ENCODE measurements at places on chromosomes 16 and 17.

DNA sequence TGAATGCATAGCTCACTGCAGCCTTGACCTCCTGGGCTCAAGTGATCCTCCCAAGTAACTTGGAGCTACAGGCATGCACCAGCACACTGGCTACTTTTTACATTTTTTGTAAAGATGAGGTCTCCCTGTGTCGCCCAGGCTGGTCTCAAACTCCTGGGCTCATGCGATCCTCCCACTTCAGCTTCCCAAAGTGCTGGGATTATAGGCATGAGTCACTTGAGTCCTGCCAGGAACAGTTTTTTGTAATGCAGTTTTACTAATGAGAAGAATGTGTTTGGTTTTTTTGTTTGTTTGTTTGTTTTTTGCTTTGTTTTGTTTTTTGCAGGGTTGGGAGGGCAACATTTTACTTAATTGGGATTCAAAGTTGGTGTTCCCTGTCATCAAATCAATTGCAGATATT is 22.2 kb downstream of the SOST start:
- DNase-seq: no peak

- DNase-seq: no peak
Observed at GRCh38 chr16:10296956-10297340, 88.9 kb upstream of the ATF7IP2 start.

- DNase-seq: no peak
Observed at GRCh38 chr16:51321251-51321650, 170.2 kb upstream of the SALL1 start.

GRCh38 chr16:87065446-87066132 is 251.6 kb downstream of the C16orf95 start:
- DNase-seq: no peak

DNA sequence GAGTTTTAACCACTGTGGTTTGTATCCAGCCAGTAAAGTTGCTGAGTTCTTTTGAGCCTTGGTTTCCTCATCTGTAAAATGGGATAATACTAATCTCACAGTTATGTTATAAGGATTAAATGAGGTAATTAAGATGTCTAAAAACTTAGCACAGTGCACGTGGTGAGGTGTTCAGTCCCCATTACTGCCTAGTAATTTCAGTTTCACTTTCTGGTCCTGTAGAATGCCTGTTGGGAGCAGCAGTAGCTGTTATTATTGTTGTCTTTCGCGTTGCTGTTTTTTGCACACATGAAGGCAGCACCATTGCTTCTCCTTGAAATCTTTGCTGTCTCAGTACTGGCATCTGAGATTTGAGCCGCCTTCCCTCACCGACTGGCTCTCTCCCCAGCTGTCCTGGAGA is 182.4 kb downstream of the DNAH9 start:
- DNase-seq: no peak

DNA sequence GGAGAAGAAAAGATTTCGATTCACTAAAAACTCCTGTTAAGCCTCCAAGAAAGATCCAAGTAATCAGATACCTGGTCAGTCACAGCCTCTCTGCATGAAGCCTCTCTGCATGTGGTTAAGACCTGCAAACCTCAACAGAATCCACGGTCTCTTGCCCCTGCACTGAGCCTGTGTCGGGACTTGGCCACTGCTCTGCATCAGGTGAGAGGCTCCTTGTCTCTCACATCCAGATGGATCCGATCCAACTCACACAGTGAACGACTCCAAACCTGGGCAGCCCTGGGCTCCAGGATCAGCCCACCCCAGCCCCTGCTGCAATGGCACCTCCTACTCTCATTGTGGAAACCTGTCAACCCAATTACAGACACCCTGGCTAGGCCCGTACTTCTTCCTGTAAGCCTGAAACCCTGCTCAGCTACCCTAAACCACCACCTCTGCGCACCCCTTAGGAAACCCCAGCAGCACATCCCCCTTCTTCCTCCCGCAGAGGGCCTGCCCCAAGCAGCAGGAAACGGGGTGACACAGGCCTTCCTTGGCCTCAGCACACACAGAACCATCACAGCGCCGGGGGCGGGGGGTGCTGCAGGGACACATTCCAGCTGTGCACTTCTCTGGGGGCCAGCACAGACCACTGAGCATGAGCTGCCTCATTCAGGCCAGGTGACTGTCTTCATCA is 129.5 kb downstream of the ANKRD11 start:
- no peak for DNase-seq

DNA sequence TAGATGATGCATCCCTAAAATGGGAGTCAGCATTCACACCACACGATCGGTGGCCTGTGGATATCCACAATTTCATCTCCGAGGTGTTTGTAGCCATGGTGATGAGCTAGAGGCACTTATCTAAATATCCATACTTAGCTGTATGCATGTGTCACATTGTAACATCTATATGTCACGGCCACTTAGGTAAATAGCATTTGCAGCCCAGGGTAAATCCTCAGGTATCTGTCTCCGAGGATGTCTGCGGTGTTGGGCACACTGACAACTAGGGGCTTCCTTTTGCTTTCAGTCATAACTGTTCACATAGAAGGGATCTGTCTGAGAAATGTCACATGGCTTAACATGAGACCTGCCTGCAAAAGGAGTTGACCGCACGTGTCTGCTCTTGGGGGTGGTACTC is 455.2 kb upstream of the ZFHX3 start:
- no peak for DNase-seq

DNA sequence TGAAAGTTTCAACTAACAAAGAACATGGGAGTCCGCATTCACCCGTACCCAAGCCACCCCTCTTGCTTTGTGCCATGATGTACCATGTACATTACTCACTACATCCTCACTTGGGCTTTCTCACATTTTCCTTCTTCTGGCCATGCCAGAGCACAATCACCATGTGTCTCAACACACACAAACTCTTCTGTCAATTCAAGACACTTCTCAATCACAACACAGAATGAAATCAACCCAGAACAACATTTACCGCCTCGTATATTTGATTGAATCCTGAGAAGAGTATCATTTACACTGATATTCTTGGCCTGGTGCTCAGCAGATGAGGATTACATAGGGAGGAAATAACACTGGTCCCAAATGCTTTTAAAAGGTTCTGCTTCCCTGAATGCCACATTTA is 4.5 kb downstream of the ADAMTS18 start:
- DNase-seq: no peak

DNA sequence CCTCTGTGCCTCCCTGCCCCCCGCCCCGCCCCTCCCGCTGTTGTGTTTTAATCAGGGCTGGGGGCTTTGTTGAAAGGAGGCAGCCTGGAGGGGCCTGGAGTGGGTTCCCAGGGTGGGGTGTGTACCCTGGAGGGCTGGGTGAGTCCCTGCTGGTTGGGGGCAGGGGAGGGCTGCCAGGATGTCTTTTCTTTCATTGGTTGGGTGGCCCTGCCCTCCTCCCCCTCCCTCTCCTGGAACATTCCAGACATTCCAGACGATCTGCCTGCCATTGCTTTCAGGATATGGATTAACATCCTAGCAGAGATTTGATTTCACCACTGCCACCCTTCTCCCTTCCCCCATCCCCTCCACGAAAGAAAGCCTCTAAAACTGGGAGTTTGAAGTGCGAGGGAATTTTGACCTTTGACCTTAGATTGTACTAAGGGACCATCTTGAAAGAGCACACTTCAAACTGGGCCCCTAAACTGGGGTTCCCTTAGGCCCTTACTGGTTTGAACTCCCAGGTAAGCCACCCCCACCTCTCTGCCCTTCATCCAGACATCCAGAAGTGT is 25.3 kb downstream of the IGF2BP1 start:
- no peak for DNase-seq

DNA sequence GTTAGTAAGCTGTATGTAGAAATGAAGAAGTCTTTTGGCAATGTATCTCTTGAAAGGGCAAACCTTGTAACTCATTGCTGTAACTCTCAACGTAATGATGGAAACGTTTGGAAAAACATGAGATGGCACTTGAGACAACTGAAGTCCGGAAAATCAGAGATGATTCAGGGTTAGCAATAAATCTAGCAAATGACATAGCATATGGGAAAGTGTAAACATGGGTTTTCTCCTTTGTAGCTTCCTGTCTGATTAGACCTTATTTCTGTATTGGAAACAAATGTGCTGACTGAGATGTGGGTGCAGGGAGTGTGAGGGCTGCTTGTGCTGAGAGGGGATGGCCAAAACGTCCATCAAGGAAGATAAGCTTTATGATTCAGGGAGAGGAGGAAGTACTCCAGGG is 110.7 kb upstream of the FAM20A start:
- no peak for DNase-seq

DNA sequence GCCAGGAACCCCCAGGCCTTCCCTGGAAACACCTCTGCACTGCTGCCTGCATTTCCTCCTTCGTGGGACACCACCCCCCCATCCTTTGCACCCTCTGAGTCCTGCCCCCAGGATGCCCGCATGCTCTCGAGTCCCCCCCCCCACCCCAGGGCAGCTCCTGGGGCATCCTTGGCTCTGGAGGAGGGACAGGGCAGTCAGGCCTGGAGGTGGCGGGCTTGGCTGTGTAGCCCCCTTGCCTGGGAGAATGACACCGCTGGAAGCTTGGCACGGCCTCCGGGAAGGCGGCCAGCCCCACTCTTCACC is 98.9 kb upstream of the GSE1 start:
- DNase-seq: no peak

GRCh38 chr16:50588276-50588675 is 40.1 kb downstream of the NKD1 start:
- DNase-seq: no peak

DNA sequence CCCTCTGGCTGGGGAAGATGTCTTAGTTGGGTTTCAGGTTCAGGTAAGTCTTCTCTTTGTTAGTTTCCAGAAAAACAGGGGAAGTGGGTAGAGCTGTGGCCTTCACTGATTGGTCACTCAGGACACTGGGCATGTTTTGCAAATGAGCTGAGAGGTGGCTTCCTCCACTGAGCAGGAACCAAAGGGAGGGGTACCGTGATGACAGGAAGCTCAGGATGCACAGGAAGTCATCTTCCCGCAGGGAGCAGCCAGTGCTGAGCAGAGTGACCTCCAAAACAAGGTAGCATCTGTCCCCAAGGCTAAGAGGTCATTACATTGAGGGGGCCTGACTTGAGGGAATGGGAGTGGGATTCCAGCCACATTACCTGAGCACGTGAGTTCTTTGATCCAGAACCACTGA is 5.6 kb downstream of the NT5C start:
- no peak for DNase-seq

DNA sequence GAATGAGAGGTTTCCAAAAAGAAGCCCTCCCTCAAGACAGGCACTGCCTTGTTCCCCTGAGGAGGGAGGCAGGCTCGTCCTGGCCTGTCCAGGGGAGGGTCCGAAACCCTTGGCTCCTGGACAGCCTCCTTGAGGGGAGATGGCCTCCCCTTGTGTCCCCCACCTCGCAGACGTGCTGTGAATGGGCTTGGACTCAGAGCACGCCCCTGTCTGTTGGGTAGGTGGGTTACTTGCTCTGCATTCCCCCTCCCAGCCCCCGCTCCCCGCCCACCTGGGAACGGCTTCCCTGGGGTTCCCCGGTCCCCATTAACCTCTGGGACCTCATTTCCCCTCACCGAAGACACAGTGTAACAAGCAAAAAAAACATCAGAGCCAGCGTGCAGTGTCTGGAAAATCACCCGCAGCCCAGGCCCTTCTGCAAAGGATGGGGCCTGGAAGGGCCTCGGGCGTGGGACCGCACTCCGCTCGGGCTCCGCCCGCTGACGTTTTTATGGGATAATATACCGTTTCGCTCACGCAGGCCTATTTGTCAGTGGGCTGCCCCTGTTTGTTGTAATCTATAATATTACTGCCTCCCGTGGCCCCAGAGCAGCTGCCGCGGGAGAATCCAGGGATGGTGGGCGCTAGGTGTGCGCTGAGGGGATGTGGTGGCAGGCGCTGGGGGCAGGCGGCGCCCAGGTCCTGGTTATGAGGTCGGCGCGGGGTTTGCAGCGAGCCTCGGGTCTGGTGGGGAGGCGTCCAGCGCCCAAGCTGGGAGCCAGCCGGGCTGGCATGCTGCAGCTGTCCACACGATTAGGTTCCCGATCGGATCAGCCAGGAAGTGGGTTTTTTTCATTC is 11.1 kb downstream of the BAHCC1 start:
- DNase-seq: no peak

DNA sequence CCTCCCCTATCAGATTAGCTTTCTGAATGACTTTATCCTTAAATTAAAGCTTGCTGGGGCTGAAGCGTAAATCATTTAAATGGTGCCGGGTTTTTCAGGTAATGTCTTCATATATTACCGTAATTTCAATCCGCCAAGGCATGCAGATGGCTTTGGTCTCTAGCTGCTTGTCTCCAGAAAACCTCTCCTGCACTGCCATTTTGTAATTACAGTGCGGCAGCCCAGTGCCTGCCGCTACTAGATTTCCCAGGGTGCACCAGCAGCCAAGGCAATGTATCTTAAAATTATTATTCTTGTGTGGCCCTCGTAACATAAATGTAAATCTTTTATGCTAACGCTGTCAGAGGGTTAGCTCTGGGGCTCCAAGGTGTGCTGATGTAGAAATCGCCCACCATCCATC is 208.5 kb downstream of the TMEM114 start:
- DNase-seq: no peak

GRCh38 chr17:52892334-52892733 is 733.8 kb upstream of the CA10 start:
- no peak for DNase-seq

GRCh38 chr16:54285414-54286089 is 1.0 kb downstream of the IRX3 start:
- DNase-seq: no peak

DNA sequence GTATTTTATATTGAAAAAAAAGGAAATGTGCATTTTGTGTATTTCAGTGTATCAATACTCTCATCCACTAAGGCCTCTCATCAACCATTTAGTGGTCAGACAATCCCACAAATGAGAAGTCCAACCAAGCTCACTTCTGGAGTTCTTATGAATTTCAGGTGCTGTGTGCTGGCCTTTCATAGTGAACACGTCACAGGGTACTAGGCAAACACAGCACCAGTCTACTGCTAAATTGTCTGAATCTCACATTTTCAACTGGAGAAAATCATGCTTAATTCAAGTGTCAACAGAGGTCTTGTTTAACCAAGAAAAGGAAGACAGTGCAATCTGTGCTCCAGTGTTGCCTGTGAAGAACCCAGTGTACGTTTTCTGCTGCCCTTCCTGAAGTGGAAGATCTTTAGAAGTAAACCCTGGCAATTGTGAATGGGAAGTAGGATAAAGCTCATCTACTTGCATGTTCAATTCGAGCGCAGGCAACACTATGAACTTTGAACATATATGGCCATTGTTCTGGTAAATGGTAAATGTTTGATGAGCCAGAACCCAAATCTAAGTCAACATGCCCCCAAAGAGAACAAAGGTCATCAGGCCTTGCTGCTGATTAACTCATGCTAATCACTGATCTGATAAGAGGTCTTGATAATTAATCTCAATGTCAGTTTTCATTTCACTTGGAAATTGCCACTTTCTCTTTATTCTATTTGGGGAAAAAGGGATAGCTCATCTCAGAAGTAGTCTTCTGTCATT is 439.2 kb upstream of the SOX9 start:
- no peak for DNase-seq
